ENCODE measurements at places on chromosomes 2 and 18. TPM values are rescaled to one million over a fixed set of nuclear protein-coding genes. Genes with fewer than 3 reads are reported as not detected.

DNA sequence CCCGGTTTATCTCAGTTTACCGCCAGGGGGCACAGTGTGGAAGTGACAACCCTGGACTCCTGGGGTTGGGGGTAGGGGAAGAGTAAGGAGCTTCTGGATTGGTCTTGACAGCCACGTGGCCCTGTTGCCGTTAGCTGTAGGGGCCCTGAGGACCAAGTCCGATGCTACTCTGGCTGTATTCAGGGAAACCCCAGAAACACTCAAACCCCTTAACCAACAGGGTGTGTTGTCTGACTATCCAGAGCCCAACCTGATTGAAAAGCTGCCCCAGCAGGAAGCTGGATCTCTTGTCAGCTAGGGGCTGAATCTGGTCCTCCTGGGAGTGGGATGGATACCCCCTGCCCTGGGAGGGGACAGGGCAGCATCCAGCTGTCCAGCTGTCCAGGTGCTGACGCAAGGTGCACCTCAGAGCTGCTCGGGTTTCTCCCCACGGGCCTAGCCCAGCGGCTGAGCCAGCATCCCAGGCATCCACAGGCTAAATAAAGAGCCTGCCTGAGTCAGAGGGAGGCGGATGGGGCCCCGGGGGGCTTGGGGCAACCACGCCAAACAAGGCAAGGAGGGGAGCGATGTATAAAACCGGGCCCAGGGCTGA, 3.1 kb upstream of the GMPPA start:
- peak; percentile 44 for DNase-seq
- H3K4me1 ChIP-seq = peaks cover 26% of the 10 kb centered on the region
- H3K27me3 ChIP-seq = no peaks in the 10 kb centered on the region
- H3K27ac ChIP-seq = no peak overlapping the region
- H3K36me3 ChIP-seq = no peaks in the 10 kb centered on the region

- H3K27ac ChIP-seq = peak overlapping the region; percentile 15
- no peak overlapping the region for H3K4me3 ChIP-seq
- peaks cover 21% of the 10 kb centered on the region for H3K4me1 ChIP-seq
- H3K36me3 ChIP-seq = no peaks in the 10 kb centered on the region
Measured at GRCh38 chr2:207881902-207882301, 112.2 kb upstream of the FZD5 start.

- H3K36me3 ChIP-seq = no peaks in the 10 kb centered on the region
- no peak overlapping the region for H3K4me3 ChIP-seq
- DNase-seq = no peak
- no peaks in the 10 kb centered on the region for H3K4me1 ChIP-seq
Measured at GRCh38 chr2:212228743-212229171, 309.8 kb downstream of the ERBB4 start.

DOK6 gene
- total RNA-seq = 2.9 TPM

FER1L5 gene
- total RNA-seq = 0.11 TPM

Measured in thyroid gland (tissue), 4 donors.